Activated CD4-positive, alpha-beta T cell treated with anti-CD3 and anti-CD28 coated beads, Interleukin-2, amount 50 U/mL, for 48 hours (primary cell): ENCODE measurements at places on chromosomes 3 and 15.

- DNase-seq: peak; percentile 73
These were observed 2.2 kb downstream of the MAPK6 start for GRCh38 chr15:52021128-52021671.

GRCh38 chr3:63385629-63386028 lies 107.5 kb downstream of the SYNPR start:
- no peak for DNase-seq

GRCh38 chr3:31908391-31909097 lies 72.5 kb downstream of the OSBPL10 start:
- DNase-seq: no peak

DNA sequence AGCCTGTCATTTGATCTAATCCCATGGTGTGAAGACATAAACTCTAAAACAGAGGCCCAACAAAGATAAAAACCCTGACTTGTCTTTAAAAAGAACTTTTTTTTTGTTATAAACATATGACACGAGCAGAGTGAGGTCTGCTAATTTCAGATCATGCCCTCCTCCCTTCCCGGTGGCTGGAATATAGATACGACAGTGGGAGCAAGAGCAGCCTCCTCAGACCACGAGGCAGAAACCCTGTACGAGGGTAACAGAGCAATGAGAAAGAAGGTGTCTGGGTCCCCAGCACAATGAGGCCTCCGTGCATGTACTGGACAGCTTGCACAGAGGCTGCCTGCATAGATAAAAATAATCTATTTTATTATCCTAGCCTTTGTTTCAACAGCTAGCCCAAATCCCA lies 5.8 kb downstream of the TPRA1 start:
- no peak for DNase-seq

GRCh38 chr3:129518038-129518561 lies 10.3 kb upstream of the RHO start:
- no peak for DNase-seq

DNA sequence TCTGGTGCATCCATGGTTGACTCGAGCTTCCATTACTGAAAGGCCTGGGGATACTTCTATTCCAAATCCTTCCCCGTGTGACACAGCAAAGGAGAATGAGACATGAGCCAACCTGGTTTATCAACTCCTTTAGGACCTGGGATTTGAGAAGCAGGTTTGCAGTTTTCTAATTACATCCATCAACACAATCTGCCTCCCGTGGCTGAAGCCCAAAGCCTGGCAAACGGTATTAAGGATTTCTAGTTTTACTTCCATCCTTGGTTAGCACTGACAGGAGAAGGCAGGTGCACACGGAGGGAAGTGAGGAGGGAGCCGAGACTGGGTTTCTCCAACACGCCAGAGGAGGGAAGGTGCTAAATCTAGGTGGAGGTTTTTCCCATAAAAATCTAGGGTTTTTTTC lies 79.0 kb downstream of the MYLK start:
- no peak for DNase-seq

DNA sequence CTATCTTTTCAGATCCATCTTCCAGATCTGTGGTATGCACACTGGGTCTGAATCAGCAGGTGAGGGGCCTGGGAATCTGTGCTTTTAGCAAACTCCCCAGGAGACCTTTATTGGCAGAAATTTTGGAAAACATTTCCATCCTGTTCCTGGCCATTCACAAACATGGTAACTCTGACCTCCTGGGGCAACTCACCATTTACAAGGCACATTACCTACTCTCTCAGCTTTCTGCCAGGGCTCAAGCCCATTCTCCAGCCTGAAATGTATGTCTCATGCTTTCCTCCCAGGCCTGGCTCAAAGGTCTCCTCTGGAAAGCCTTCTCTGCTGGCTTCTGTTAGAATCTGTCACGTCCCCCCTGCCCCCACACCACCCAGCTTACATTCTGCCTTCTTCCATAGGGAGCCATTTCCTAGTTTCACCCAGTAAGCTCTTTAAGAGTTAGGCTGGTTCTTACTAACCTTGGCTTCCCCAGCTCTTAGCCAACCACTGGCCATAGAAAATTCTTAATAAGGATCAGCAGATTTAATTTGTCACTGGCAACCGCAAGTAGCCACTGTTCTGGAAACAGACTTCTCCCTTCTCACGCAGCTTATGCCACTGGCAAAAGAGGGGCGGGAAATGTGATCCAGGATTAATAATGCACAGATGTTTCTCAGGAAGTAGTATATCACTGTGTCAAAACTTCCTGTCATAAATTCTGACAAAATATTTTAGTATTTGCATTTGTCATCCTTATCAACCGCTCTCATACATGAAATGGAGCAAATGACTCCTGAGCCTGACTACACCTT lies 55.0 kb downstream of the RORA start:
- no peak for DNase-seq

GRCh38 chr3:66106788-66107187 lies 68.1 kb upstream of the MAGI1 start:
- no peak for DNase-seq

DNA sequence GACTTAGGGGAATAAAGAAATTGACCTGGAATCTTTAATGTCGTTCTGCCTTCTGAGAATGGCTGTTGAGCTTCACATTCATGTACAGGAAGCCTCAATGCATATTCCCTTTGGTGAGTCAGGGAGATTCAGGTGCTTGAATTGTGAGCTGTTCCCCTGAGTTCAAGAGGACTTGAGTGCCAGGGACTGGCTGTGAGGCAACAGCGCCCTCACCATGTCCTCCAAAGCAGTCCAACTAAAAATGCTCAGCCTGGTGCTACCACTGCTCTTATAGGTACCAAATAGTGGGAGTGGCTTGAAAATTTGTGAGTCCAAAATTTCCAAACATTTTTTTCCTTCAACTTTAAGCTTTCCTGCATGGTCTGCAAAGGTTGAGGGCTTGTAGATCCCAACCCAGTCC lies 54.1 kb downstream of the LEO1 start:
- DNase-seq: no peak

DNA sequence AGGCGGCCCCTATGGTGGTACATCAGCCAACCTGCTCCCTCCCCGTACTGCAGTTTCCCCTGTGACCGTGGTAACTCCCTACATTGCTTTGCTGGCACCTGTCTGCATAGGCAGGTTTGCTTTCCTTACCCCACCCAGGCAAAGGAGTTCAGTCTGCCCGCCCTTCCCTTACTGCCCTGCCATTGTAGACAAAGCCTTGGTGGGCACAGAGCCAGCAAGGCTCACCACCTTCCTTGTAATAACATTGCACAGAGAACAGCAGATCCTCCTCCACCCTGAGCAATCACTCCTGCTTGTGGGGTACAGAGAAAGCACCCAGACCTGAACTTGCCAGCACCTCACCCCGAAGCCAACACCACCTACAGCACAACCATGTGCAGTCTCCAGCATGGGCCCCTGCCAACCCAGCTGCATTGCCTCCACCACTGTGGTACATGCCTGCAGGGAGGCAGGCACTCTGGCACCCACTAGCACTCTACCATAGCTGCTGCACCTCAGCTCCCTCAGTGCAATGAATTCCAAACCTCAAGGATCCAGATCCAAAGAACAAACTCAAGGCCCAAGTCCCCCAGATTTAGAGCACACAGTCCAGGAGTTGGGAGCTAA lies 192.7 kb upstream of the KCNMB2 start:
- DNase-seq: no peak

DNA sequence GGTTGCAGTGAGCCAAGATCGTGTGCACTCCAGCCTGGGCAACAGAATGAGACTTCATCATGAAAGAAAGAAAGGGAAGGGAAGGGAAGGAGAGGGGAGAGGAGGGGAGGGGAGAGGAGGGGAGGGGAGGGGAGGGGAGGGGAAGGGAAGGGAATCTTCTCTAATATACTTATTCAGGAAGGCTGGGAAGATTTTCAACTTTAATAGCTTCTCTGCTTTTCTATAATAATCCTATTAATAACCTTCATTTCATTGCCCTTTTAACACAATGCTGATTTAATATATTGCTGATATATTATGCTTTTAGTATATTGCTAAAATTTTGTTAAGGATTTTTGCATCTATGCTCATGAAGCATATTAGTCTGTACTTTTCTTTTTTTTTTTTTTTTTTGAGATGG lies 23.4 kb upstream of the RNF7 start:
- DNase-seq: no peak

DNA sequence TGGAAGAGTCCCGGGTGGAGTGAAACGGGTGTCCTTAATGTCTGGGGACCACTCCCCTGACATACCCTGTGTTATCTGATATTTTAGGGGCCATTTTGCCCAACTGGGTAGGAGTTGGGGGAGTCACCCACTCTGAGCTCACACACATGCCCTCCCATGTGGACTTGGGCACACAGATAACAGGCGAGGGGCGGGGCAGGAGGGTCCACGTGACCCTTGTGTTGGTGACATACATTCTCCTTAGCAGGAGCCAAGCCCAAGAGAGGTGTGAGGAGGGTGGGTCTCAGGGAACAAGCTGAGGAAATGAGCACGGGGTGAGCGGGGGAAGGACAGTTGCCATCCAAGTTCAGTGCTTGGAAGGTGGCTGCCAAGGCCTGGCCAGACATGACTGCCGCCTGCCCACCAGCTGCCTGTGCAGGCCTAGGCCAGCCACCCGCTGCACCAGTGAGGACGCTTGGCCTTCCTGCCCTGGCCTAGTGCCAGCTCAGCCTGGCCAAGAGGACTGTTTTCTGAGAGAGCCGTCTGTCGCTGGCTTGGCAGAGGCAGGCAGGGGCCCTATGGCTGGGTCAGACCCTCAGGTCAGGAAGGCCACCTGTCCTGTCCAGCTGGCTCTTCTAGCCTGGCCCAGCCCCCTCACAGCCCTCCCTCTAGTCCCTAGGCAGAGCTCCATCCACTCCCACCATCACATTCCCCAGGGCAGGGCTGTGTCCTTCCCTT lies 31.3 kb upstream of the TMEM115 start:
- DNase-seq: no peak

DNA sequence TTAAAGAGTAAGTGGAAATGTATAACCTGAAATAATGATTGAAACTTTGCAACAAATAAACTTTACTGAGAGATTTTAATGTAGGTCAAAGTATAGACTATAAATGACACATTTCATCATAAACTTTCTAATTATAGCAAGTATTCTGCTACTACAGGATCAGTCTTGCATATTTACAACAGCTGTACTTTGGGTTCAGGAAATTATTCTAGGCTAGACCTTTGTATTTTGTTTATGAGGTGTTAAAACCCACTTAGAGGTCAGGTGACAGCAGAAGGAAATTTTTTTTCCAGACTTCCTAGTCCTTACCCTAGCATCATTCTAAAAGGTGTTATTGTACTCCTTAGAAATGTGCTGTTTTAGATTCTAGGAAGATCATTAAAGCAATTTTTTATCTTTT lies 2.3 kb downstream of the RNF7 start:
- DNase-seq: no peak

DNA sequence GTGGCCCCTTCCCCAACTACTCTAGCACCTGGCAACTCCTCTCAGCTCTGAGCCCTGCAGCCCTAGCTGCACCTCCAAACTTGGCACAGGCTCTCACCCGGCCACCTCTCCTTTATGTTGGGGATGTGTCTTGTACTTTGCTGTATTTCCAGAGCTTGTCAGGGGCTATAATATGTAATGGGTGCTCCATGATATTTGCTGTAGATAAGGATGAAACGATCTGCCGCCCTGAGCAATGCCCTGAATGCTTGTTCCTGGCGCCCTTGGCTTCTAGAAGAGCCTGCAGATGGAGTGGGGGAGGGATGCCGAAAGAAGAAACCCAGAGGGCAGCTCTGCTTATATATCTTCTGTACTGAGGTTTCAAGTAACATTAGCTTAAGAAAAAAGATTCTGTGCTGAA lies 35.9 kb upstream of the ZBTB38 start:
- DNase-seq: no peak

GRCh38 chr3:171165983-171166382 lies 139.5 kb upstream of the SLC2A2 start:
- DNase-seq: peak; percentile 6

GRCh38 chr3:147189016-147189415 lies 217.3 kb downstream of the ZIC4 start:
- no peak for DNase-seq

GRCh38 chr15:37100966-37101215 lies 542 bp upstream of the MEIS2 start:
- no peak for DNase-seq

DNA sequence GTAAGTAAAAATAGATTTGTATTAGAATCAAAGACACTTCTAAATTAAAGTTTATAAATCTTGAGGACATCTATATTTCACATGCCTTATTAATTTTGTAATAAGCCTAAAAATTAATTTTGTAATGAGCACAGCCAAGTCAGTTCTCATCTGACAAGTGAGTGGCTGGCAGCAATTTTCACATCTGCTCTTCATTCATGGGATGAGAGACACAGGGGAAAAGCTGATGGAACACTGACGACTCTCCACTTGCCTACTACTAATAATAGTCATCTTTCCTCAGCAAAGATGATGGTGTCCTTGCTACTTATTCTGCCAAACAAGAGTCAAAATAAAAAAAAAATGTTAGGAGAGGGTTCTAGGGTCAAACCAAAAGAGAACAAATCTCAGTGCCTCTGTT lies 14.4 kb upstream of the CMSS1 start:
- DNase-seq: no peak

DNA sequence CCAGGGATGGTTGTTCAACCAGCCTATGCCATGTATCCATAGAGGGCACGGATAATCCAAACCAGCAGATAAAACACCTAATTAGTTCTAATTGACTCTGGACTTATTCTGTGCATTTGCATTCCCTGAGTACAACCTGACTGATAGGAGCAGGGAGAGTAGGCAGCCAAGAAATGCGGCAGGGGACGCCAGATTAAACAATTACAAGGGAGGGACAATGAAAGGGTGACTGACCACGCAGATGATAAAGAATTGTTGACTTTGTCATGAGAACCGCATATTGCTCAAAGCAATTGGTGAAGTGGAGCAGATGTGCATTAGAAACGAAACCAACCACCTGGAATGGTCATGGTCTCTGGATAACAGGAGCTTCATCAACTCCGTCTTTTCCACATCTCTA lies 369.1 kb upstream of the FRG2C start:
- no peak for DNase-seq

DNA sequence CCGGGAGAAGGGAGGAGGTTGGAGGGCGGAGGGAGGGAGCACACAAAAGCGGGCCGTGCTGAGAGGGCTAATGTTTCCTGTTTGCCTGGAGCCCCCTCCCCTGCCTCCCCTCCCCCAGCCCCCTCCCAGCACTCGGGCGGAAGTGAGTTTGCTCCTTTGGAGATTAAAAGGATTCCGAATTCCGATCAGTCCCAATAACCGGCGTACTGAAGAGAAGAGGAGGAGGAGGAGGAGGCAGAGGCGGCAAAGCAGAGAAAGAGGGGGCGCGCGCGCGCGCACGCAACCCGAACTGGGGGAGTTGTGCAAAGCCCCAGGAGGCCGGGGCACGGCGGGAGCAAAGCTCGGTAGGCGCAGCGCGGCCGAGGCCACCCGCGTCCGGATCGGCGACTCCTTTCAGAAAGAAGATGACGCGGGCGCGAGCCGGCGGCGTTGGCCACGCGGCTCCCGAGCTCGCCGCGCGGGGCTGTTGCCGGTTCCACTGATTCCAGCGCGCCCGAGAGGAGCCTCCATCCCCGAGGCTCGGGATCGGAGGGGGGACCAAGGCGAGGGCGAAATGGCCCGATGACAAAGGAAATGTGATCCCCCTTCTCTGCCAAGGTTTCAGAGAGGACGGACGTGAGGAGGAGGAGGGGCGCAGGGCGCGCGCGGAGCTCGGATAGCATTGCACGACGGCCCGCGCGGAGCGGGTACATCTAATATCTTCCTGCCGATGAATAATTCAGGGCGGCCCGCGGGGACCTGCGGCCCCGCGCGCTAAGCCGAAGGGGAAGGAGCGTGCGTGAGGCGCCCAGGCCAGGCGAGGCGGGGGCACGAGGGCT lies 1.1 kb upstream of the TRIM71 start:
- DNase-seq: peak; percentile 24

GRCh38 chr3:122032531-122032930 lies 10.5 kb upstream of the ILDR1 start:
- DNase-seq: no peak

- DNase-seq: no peak
These were observed 58.6 kb upstream of the SLC6A1 start for GRCh38 chr3:10933805-10934481.
